ENCODE measurements at places on chromosomes 12 and 14.
A peak's percentile ranks its signal among the peaks of the same experiment; 100 is the strongest.

DNA sequence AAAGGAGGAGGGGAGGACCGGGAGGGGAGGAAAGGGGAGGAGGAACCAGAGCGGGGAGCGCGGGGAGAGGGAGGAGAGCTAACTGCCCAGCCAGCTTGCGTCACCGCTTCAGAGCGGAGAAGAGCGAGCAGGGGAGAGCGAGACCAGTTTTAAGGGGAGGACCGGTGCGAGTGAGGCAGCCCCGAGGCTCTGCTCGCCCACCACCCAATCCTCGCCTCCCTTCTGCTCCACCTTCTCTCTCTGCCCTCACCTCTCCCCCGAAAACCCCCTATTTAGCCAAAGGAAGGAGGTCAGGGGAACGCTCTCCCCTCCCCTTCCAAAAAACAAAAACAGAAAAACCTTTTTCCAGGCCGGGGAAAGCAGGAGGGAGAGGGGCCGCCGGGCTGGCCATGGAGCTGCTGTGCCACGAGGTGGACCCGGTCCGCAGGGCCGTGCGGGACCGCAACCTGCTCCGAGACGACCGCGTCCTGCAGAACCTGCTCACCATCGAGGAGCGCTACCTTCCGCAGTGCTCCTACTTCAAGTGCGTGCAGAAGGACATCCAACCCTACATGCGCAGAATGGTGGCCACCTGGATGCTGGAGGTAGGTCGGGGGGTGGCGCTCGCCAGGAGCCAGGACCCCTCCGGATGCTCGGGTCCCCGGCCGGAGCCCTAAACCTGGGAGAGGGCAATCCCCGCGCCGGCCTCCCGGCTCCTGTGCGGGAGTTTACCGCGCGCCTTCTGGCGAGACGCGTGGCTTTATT, at the start of gene CCND2:
Gene CCND2, plus strand, starts transcription at position 111 of the 744 bp plus-strand sequence. Its CDS starts 279 bp downstream, at position 390.
- DNase-seq = peak; percentile 62

GRCh38 chr12:47894068-47894467, 10.7 kb downstream of the VDR start:
- DNase-seq = no peak

- DNase-seq = no peak
Observed at GRCh38 chr12:51192284-51192671, 19.3 kb upstream of the TFCP2 start.

- no peak for DNase-seq
Observed at GRCh38 chr14:89973234-89973823, 17.6 kb downstream of the TDP1 start.

DNA sequence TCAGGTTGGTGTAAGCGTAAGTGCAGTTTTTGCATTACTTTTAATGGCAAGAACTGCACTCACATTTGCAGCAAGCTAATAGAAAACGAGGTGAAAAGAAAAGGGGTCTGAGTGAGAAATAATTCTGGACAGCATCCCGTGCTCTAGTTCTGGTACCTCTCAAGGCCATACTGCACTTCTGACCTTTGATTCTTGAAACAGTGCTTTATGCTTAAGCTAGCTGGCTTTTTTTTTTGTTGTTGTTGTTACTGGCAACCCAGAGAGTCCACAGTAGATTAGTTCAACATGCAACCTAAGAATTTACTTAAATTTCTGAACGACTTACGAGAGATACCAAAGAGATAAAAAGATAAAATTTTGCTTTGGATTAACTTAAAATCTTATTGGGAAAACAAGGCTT, 75.2 kb upstream of the PRKD1 start:
- no peak for DNase-seq

GRCh38 chr14:54395716-54396115, 1.1 kb upstream of the CDKN3 start:
- no peak for DNase-seq

DNA sequence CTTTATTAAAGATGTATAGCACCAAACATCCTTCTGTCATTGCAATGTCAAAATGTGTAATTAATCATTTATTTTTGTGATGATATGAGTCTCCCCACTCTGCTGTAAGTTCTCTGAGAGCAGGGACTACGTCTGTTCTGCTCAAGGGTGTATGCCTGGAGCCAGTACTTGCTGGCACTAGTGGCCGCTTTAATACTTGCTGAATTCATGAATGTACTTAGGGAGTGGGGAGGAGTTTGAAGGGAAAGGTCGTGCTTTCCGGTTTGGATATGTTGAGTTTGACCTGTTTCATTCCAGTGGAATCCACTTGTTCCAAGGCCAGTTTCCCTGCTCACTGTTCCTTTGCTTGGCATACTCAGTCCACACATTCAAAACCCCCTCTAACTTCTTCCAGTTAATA, 1.9 kb upstream of the DCAF5 start:
- DNase-seq = no peak

DNA sequence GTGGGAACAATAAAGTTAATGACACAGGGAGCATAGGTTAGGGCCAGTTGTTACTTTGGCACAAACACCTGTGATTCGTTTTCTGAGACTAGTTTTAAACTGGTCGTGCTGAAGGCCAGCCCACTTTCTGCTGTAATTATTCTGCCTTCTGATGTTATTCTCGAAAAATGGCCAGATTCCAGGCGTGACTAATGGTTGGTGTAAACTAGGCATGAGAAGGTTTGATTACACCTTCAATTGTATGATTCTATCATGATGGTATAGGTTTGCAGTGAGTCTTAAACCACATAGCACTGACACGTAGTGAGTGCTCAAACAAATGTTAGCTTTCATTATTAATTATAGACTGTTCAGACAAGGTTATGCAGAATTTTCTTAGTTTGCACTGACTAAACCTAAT, 39.0 kb downstream of the CKB start:
- no peak for DNase-seq

DNA sequence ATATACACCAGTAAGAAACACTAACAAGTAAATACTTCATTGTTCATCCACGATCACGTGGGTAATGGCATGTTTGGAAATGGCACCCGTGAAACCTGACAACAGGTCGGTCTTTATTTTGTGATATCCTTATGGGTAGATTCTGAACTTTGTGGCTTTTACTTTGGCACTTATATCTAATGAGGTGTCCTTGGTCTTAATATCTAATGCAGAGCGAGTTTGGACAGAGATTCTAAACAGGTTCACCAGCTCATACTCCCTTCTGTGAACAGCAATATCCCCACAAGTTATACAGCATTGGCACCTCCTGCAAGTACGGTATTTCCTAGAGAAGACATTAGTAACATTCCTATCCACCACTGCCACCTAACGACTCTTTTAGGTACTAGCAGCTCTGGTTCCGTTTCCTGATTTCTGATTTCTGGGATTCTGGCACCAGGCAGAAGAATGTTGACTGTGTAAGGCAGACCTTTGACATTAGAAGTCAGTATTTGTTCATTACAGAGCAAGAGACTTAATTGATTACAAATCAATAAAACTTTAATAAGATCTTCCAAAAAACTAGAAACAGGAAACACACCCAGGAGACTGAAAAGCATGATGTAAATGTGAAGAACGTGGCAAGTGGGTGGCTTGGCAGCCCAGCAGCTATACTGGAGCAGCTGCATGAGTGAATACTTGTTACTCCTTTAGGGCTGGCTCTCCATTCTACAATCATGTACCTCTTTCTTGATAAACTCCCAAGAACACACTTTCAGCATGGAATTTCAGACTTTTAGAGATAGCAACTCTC, 2.5 kb downstream of the ANG start:
- peak; percentile 14 for DNase-seq

GRCh38 chr12:11543457-11544158, 105.9 kb upstream of the ETV6 start:
- no peak for DNase-seq

- no peak for DNase-seq
Observed at GRCh38 chr12:130127532-130127911, 34.7 kb upstream of the FZD10 start.

DNA sequence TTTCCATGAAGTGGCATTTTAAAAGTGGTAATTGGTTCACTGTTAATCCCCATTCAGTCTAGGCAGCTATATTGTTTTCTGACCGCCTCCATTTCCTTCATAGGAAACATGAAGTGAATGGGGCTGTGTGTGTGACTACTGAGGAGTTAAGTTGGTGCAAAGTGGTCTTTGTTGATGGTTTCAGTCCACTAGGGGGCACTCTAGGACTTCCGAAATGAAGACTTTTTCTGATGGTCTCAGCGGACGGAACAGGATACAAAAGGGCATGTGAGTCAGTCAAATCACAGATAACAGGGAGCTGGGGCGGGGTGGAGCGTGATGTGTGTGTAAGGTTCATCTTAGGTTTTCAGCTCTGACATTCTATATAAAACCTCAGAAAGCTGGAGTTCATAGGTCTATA, 240.1 kb upstream of the OR4E1 start:
- peak; percentile 70 for DNase-seq

GRCh38 chr12:113057565-113058485, 1.3 kb downstream of the DTX1 start:
- DNase-seq = no peak

DNA sequence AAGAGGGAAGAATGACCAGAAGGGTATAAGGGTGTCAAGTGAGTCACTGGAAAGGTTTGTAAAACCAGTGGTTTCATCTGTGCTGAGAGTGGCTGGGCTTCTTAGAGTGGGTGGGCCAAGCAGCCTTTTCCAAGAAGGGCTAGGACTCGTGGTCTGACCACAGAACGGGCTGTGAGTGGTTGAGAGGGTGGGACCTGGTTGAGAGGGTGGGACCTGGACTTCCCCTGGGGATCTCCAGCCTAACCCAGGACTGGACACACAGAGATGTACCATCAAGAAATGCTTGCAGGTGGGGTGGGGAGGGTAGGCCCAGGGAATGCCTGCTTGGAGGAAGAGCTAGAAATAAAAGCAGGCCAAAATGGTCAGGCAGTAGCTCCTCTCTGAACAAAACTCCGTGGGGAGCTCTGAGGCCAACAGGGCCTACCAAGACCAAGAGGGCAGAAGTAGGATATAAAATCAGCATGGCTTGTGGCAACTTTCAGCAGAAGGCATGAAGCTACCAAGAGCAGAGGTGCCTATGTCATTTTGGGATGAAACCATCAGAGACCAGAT, 140.5 kb downstream of the FOXN3 start:
- DNase-seq = peak; percentile 66

DNA sequence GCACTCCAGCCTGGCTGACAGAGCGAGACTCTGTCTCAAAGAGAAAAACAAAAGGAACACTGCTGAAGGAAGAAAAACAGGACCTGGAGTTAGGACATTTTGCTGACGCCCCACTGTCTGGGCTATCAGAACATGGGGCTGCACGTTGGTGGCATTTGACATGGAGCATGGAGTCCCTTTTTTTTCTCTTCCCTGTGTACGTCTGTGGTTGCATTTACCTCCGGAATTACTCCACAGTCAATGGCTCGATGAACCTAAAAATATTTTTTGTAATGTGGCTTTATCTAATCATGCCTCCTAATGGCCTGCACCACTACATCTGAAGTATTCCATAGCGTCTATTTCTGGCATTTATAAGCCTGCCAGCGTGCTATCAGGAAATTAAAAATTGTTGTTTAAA, 30.7 kb downstream of the TESC start:
- no peak for DNase-seq
